Panc1 (cell line): ENCODE measurements at places on chromosomes 7 and 10. TPM values are rescaled to one million over a fixed set of nuclear protein-coding genes. Genes with fewer than 3 reads are reported as not detected.

The SYT15 gene
- 0.28 TPM for total RNA-seq

The PAX4 gene
- total RNA-seq: not detected

The STK31 gene
- total RNA-seq: 1.0 TPM

The TLL2 gene
- total RNA-seq: 0.64 TPM

The SHTN1 gene
- total RNA-seq: 67.8 TPM

The SLC35G1 gene
- 13.6 TPM for total RNA-seq

The FAM171A1 gene
- 19.2 TPM for total RNA-seq

- no peak for DNase-seq
- H3K27me3 ChIP-seq: peaks cover 2% of the 10 kb centered on the region; the same call in 1 of the 2 replicates
- H3K4me1 ChIP-seq: no peaks in the 10 kb centered on the region
- H3K4me3 ChIP-seq: no peak overlapping the region
Measured at GRCh38 chr7:77252506-77252905, 52.9 kb upstream of the FGL2 start.

DNA sequence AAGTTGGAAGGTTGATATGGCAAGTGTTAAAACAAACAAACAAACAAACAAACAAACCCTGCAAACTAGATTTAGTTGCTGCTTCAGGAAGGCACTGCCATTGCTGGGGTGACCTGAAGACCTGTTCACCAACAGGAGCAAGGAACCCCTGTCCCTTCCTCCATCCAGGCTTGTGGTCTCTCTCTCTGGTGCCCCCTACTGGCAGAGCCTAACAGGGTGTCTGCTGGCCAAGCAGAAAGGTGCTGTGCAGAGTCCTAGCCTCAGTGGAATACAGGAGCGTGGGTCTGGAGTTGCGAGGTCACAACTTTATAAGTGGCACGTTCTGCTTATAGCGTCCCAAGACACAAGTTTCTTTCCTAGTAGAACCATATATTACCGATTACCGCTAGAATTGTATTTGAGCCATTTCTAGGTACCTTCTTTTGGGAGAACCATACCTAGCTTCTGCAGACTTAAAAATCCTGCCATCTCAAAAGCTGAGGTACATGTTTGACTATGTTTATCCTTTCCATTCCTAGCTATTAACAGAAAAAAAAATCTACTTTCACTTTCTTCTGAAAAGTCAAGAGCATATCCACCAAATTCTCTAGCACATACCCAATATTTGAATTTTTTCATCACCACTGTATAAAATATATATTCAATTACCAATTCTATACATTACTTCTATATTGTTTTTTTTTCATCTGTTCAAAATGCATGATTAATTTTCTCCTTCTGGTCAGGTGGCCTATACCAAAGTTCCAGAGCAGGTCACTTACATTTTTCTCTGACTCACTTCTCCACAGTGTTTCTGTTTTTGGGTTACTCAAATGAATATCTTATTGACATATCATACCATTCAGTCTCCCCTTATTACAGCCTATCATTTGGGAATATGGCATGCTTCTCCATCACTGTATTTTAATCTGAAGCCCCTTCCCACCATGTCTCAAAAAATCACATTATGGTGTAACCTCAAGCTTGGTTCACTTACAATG, 29.1 kb upstream of the CALD1 start:
- H3K4me1 ChIP-seq: no peaks in the 10 kb centered on the region
- no peaks in the 10 kb centered on the region for H3K36me3 ChIP-seq
- no peak overlapping the region for H3K4me3 ChIP-seq

- no peaks in the 10 kb centered on the region for H3K27me3 ChIP-seq
- H3K4me3 ChIP-seq: no peak overlapping the region
- no peaks in the 10 kb centered on the region for H3K36me3 ChIP-seq
- DNase-seq: no peak
- H3K27ac ChIP-seq: no peak overlapping the region
Measured at GRCh38 chr7:23230641-23231101, 15.9 kb upstream of the GPNMB start.

- H3K4me3 ChIP-seq: no peak overlapping the region
- DNase-seq: no peak
- no peak overlapping the region for H3K27ac ChIP-seq
- peaks cover 17% of the 10 kb centered on the region for H3K27me3 ChIP-seq
Measured at GRCh38 chr10:49375611-49376010, 20.3 kb downstream of the DRGX start.

DNA sequence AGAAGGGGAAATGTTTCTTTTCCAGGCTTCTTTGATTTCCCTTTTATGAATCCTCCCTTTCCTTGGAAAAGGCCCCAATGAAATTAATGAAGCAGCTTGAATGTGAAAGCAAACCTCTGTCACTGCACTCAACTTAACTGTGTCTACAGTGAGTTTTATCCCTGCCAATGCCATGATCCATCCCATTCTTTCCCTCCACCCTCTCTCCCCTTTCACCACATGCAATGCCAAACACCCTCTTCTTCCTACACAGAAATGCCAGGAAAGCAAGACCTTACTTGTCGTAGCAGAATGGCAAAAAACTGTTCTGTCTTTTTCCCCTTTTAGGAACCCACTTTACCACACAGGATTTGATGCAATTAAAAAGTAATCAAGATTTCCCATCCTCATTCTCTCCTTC, 47.3 kb upstream of the TRIL start:
- no peaks in the 10 kb centered on the region for H3K4me1 ChIP-seq
- H3K4me3 ChIP-seq: no peak overlapping the region
- peaks cover 5% of the 10 kb centered on the region; the same call in 1 of the 2 replicates for H3K27me3 ChIP-seq
- no peak for DNase-seq
- H3K36me3 ChIP-seq: no peaks in the 10 kb centered on the region

DNA sequence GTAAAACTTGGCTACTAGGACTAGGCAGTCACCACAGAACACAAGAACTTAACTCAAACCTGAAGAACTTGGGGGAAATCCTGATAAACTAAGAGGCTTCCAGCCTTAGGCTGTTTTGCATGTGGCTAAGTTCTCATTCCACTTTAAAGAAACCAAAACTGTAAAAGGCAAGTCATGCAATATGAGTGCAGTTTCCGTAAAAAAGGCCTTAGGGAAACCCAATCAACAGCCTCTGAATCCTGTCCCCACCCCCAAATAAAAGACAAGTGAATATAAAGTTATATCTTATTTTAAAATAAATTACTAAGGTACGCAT, 95.1 kb downstream of the USP6NL start:
- H3K4me3 ChIP-seq: no peak overlapping the region
- H3K36me3 ChIP-seq: no peaks in the 10 kb centered on the region; the same call in 1 of the 2 replicates
- no peak for DNase-seq
- no peak overlapping the region for H3K27ac ChIP-seq
- H3K27me3 ChIP-seq: no peaks in the 10 kb centered on the region

GRCh38 chr10:75018686-75019307, 92.7 kb upstream of the SAMD8 start:
- DNase-seq: no peak
- H3K27me3 ChIP-seq: no peaks in the 10 kb centered on the region
- H3K4me1 ChIP-seq: peaks cover 10% of the 10 kb centered on the region
- H3K27ac ChIP-seq: no peak overlapping the region
- H3K36me3 ChIP-seq: no peaks in the 10 kb centered on the region; the same call in 1 of the 2 replicates
- no peak overlapping the region for H3K4me3 ChIP-seq

DNA sequence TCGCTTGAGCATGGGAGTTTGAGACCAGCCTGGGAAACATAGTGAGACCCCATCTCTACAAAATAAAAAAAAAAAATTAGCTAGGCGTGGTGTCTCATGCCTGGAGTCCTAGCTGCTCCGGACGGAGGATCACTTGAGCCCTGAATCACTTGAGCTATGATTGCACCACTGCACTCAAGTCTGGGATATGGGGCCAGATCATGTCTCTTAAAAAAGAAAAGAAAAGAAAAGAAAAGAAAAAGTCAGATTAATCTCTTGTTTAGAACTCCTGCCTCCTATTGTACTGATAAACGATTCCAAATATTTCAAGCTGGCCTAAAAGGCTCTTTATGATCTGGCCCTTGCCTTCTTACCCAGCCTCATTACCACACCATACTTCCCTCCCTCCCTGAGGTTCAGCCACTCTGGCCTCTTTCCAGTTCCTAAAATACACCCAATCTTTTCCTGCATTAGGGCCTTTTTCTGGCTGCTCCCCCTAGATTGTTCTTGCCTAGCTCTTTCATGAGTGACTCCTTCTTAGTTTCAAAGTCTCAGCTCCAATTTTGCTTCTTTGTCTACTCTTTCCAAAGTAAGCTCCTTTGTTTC, 41.7 kb downstream of the VCL start:
- no peak for DNase-seq
- no peaks in the 10 kb centered on the region for H3K27me3 ChIP-seq
- peaks cover 22% of the 10 kb centered on the region for H3K4me1 ChIP-seq
- H3K27ac ChIP-seq: peak overlapping the region; percentile 49
- H3K36me3 ChIP-seq: peaks cover 15% of the 10 kb centered on the region

GRCh38 chr10:92184977-92185376, 105.9 kb downstream of the CPEB3 start:
- H3K27me3 ChIP-seq: no peaks in the 10 kb centered on the region
- H3K36me3 ChIP-seq: no peaks in the 10 kb centered on the region
- no peak overlapping the region for H3K4me3 ChIP-seq
- no peaks in the 10 kb centered on the region for H3K4me1 ChIP-seq
- no peak overlapping the region for H3K27ac ChIP-seq

DNA sequence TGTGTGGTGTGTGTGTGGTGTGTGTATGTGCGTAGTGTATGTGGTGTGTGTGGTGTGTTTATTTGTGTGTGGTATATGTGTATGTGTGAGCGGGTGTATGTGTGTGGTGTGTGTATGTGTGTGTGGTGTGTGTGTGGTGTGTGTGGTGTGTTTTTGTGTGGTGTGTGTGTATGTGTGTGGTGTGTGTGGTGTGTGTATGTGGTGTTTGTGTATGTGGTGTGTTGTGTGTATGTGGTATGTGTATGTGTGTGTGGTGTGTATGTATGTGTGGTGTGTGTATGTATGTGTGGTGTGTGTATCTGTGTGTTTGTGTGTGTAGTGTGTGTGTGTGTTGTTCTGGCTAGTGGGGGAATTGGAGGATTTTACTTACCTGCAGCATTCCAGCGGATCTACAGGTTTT, 427.4 kb downstream of the PAXIP1 start:
- DNase-seq: no peak
- H3K27ac ChIP-seq: no peak overlapping the region
- no peaks in the 10 kb centered on the region for H3K27me3 ChIP-seq
- no peaks in the 10 kb centered on the region for H3K4me1 ChIP-seq
- H3K36me3 ChIP-seq: no peaks in the 10 kb centered on the region

DNA sequence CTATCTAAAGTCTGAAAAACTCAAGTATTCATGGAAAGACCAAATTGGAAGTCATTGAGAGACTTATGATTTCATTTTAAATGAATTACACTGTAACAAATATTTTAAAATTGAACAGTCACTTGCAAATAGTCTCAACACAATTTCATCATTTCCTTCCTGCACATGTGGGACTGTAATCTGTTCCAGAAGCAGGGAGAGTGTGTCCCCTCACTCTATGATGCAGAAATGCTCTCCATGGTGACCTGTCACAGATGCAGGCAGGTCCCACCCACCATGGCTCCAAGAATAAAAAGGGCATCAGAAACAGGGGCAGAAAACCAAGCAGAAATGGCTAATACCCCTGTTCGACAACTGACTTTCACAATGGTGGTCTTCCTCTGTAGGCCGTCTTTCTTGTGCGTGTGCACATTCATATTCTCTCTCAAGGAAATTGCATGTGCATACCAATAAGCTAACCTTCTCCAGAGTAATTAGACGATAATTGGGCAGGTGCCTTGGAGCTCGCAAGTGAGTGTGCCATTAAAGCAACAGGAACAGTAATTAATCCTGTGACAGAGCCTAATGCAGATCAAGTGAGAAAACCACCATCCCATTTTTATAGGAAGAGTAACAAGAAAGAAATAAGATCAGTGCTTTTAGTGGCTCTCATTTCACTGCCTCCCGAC, 170.9 kb downstream of the ZMYND11 start:
- H3K36me3 ChIP-seq: no peaks in the 10 kb centered on the region
- no peak overlapping the region for H3K27ac ChIP-seq
- H3K27me3 ChIP-seq: no peaks in the 10 kb centered on the region
- no peak for DNase-seq
- no peak overlapping the region for H3K4me3 ChIP-seq

- H3K4me3 ChIP-seq: no peak overlapping the region
- no peak overlapping the region for H3K27ac ChIP-seq
- no peaks in the 10 kb centered on the region for H3K36me3 ChIP-seq
- peaks cover 7% of the 10 kb centered on the region for H3K4me1 ChIP-seq
Measured at GRCh38 chr10:649445-649797, 40.0 kb downstream of the DIP2C start.

- H3K36me3 ChIP-seq: no peaks in the 10 kb centered on the region
- H3K27ac ChIP-seq: no peak overlapping the region
- no peak overlapping the region for H3K4me3 ChIP-seq
- H3K4me1 ChIP-seq: no peaks in the 10 kb centered on the region
Measured at GRCh38 chr10:76357726-76358415, 926.4 kb downstream of the LRMDA start.

GRCh38 chr10:131841661-131842139, 59.1 kb upstream of the PPP2R2D start:
- no peak for DNase-seq
- no peaks in the 10 kb centered on the region for H3K36me3 ChIP-seq
- peaks cover 7% of the 10 kb centered on the region; the same call in 1 of the 2 replicates for H3K27me3 ChIP-seq

GRCh38 chr10:100033766-100034418, 24.1 kb upstream of the DNMBP start:
- H3K36me3 ChIP-seq: no peaks in the 10 kb centered on the region
- DNase-seq: no peak
- H3K27ac ChIP-seq: no peak overlapping the region
- H3K4me3 ChIP-seq: no peak overlapping the region

DNA sequence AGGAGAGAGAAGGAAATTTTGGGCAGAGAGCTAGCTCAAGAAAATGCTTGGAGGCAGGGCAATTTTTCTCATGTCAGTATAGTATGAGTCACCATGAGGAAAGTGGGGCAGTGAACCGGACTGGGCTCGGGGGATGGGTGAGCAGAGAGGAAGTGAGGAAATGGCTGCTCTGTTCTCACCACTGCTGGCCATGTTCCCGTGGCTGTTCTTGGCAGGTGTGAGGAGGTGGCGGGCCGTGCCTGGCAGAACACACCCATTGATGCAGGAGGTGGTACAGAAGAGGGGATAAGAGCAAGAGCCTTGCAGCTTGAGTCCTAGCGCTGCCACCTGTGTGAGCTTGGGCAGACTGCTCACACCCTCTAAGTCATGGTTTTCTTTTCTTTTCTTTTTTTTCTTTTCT, 304.4 kb upstream of the LYZL1 start:
- H3K27ac ChIP-seq: no peak overlapping the region
- H3K4me1 ChIP-seq: no peaks in the 10 kb centered on the region
- H3K27me3 ChIP-seq: no peaks in the 10 kb centered on the region

DNA sequence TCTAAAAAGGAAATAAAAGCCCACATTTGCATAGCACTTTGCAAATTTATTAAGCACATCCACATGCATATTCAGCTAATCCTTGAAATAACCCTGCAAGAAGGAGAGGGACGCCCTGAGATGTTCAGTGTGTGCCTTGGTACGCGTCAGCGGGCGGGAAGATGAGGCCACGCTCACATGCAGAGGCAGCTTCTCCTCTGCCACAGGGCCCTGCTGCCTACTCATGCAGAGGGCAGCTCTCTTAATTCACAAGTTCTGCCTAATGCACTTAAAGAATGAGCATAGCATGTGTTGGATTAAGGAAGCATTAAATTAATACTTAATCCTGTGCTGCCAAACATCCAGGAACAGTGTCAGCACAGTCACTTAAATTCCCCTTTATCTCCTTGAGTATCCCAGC, 132.3 kb downstream of the HECW1 start:
- H3K4me3 ChIP-seq: no peak overlapping the region
- H3K4me1 ChIP-seq: peaks cover 6% of the 10 kb centered on the region; the same call in 1 of the 2 replicates
- peaks cover 8% of the 10 kb centered on the region for H3K27me3 ChIP-seq
- H3K27ac ChIP-seq: no peak overlapping the region
- DNase-seq: no peak
- no peaks in the 10 kb centered on the region for H3K36me3 ChIP-seq
